ENCODE measurements at places on chromosomes 2 and 18.

DNA sequence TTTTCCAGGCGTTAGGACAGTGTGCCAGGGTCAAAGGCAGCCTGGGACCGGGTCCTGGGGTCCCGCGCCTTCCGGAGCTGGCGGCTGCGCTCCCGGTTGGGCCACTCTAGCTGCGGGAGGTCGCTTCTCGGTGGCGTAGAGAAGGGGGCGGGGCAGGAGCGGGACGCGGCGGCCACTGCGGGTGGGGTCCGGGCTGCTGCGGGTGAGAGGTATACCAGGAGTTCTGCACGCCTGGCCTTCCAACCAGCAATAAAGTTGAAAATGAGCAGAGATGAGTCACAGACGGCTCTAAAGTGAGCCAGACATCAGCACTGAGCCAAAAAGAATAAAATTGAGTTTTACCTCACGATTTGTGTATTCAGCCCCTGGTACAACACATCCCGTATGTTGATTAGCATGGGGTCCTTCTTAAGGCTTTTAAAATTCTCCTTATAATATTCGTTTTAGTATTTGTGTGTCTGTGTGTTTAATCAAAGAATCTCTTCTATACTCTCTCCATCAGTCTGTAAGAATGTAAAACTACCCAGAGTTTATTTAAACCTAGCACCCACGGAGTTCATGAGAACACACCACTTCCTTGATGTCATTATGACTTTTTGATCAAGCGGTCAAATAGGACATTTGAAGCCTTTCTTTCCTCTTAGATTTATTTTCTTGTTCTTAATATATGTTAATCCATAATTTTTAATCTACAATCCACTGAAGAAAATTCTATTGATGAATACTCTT, at the start of gene C1GALT1C1L:
Gene C1GALT1C1L (minus strand): TSS at position 108 of the 729 bp plus-strand sequence. CDS start 107 bp downstream, at position 1.
- peak; percentile 4 for DNase-seq

GRCh38 chr2:168348076-168348475, 100.7 kb upstream of the STK39 start:
- no peak for DNase-seq

- DNase-seq: no peak
Measured at GRCh38 chr2:30268296-30268871, 37.0 kb downstream of the LBH start.

GRCh38 chr2:227817850-227818674, 4.4 kb downstream of the CCL20 start:
- peak; percentile 100 for DNase-seq

GRCh38 chr18:6639305-6639704, 90.2 kb upstream of the ARHGAP28 start:
- DNase-seq: no peak

DNA sequence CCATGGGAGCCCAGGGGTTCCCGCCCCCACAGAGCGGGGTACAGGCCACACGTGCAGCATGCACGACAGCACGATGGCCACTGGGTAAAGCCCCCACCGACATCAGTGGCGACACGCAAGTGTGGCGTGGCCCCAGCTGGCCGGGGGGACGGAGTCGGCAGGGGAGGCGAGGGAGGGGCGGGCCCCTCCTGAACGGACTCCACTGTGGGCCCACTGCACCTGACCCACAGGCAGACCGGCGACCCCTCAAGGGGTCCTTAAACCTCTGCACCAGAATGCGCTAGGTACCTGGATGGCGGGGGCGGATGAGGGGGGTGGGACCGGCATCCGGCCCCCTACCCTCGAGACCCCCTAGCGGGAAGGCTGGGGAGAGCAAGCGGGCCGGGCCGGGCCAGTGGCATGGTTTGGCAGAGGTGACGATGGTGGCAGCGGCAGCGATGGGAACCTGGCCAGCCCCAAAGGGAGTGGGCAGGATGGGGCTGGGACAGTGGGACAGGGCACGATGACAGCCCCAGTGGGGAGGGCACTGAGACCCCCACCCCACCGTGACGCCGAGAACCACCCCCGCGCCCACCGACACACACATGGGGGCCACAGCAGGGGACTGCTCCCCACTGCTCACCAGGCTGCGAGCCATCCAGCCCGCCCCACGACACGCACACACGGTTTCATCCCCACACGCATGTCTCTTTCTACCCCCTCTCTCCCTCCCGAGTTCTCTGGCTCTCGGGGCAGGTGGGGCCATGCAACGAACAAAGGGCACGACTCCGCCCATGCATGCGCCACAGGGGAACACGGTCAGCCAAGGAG, 91.9 kb upstream of the ANKRD30BL start:
- DNase-seq: no peak

DNA sequence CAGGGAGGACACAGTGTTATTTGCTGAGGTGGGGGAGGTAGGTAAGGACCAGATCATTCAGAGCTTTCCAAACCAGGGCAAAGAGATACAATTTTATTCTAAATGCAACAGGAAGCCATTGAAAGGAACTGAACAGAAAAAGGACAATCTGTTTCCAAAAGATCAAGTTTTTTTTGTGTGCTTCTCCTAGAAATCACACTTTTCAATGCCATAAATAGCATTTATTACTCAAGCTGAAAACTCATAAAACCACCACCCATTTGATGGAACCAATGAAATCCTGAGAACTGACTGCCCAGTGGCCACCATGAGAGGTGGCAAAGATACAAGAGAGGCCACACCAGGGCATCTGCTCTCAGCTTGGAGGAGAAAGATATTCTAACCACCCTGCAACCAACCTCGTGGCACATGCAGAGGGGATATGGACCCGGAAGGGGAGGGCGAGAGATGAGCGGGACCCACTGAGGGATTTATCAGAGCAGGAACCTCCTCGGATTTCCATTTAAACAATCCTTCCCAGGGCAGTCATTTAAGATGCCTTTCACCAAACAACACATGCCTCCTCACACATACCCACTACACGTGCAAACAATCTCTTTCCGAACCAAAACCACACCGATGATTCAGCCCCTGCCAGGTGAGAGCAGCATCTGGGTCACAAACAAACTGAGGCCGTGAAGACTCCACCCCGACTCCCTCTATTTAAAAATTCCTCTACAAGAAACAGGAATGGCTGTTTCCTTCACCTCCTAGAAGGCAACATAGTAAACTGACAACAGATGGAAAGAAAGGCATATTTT, 8.8 kb downstream of the CYB5A start:
- no peak for DNase-seq
